ENCODE measurements at places on chromosomes 5 and 9.

- no peak for DNase-seq
These were observed 26.3 kb upstream of the CORO2A start for GRCh38 chr9:98218562-98219363.

- DNase-seq = no peak
These were observed 50.4 kb downstream of the EPB41L4B start for GRCh38 chr9:109270441-109270840.

GRCh38 chr5:5384660-5385330 lies 37.7 kb upstream of the ICE1 start:
- no peak for DNase-seq

DNA sequence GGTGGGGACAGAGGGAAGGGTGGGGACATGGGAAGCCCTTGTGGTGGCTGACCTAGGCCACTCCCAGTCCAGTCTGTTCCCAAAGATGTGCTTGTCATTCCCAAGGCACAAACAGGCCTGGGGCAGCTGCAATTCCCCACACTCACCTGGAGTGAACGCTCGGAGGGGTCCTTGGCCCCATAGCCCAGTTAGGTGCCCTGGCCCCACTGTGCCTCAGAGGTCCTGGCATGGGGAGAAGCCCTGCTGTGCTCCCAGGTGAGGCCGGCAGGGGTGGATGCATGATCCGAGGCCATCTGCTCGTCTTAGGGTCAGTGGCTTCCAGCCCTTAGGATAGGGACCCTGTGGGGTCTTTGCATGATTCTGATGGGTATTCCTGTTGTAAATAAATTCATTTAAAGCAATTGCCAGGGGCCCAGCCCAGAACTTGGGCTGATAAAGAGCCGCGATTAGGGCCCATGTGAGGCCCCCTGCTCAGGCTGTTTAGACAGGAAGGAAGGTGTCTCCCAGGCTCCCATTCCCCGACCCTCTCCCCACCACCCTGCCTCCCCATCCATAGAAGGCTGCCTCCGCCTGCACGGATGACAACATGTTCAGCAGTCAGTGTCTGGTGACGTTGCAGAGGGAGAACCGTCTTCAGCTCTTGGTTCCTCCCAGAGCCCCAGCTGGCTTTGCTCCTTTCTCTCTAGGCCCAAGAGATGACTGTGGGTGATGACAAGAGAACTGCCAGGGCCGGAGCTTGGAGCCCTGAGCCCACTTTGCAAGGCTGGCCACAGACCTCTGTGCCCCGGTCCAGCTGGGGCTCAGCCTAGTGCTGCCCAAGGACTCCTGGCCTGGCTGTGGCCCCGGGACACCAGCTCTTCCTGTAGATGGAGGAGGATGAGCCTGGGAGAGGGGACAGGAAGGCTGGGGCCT lies 28.4 kb upstream of the IRX4 start:
- DNase-seq = no peak

DNA sequence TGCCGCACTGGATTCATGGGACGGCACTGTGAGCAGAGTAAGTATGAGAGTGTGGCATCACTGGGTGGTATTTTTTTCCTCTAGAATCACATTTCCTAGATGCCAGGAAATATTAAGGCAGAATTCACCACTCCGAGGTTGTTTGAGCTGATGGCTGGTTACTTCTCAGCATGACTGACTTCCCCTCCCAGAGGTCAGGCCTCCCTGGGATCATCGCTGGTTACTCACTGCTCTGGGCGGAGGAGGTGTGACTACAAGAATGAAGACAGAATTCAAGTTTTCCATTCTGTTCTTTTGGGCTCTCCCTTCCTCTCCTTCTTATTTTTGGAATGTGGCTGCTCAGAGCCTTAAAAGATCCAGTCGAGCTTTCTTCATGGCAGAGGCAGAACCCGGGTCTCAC lies 76.6 kb upstream of the PRRC1 start:
- no peak for DNase-seq

DNA sequence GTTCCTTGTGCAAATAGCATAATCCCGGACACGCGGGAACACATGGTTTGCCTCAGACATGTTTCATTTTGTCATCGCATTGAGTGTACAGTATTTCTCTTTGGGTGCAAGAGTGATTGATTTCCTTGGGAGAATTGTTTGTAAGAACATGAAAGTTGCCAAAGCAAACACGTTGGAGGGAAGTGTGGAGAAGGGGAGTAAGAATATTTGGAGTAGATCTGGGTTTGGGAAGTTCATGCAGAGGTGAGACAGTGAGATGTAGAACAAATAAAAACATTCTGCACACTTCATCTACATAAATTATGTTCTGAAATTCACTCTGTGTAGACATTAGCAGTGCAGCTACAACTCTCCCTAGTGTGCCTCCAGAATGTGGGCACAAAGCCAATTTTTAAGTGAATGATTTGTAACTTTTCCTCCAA lies 24.0 kb downstream of the FOXD1 start:
- no peak for DNase-seq

DNA sequence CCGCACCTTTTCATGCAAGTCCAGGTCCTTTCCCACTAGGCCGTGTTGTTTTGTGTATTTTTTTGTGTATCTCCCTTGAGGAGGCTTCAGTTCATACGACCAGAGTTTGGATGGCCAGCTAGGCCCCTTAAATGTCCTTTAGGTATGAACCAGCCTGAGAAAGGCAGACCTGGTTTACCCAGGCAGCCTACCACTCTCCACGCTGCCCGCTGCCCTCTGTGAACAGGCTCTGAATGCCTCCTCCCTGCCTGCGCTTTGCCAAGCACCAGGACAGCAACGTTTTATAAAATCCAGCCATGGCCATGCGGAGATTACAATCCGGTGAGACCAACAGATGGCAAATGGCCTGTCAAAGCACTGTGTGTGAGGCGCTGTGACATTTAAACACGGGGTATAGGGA lies 626 bp upstream of the CLTB start:
- DNase-seq = no peak

DNA sequence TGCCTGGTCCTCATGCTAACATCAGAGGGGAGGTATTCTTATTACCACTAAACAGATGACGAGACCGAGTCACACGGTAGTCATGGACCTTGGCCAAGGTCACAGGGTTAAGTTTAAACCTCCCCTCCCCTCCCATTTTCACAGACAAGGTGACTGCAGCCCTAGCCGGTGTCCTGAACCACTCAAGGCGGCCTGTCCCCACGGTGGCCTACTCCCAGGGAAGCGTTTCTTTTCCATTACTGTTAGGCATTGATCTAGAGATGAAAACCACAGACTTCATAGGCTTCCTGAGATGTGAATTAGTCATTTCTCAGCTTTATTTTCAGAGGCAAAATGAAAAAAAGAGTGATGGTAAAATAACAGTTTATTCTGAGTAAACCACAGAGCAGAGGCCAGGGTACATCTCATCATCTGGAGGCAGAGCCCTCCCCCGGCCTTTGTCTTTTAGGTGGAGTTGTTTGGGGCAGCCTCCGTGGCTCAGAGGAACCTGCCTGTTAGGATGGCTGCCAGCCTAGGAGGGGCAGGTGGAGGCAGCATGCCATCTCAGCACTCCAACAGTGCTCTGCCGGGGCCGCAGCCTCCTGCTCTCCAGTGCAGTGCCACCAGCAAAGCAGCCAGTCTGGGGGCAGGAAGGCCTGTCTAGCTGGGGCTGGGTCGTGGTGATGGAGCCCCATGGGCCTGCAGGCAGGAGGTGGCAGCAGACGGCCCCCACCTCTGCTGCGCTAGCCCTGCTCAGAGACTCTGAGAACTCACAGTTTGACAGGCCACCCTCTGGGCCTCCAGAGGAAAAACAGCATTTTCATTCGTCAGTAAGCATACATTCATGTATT lies 71.2 kb downstream of the RAPGEF1 start:
- peak; percentile 32 for DNase-seq

DNA sequence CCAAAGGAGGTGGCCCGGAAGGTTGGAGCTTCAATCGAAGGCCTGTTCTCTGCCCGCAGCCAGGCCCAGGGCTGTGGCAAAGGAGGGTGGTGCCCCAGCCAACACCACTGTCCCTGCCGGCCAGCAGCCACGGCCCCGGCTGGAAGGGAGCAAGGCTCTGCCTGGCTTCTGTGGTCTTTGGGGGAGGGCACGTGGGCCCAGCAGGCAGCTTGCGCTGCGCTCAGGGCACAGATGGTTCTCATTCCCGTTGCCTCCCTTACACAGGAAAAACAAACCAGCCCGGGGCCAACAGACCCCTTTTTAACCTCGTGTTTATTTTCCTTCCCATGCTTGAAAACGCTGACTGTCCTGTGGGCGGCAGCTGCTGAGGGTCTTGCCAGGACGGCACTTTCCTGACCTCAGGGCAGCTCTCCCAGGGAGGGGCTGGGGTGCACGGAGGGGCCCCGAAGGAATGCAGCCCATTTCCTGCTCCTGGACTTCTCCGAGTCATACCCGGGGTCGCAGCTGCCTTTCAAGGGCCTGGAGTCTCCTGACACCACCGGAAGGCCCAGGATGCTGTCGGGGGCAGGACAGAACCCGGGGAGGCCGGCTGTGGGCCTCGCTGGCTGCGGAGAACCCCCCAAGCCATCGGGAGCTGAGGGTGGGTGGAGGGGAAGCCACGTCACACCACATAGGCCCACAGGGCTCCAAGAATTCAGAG lies 1.1 kb upstream of the GPSM1 start:
- peak; percentile 67 for DNase-seq

- no peak for DNase-seq
These were observed 542.7 kb downstream of the KIF4B start for GRCh38 chr5:155556222-155556621.

DNA sequence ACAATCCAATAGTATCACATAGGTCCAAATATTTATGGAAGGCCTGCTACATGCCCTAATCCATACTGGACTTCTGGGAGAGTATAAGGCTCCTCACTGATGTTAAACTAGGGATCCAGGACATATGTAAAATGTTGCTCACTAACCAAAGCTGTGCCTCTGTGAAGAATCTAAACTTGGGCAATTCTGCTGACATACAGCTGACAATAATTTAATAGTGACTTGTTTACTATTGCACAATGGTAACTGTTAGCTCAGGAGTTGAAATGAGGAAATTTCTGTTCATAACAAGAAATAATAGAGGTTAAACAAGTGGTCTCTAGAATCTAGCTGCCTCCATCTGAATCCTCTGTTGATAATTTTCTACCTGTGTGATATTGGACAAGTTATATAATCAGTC lies 14.9 kb upstream of the CTXN3 start:
- DNase-seq = no peak

DNA sequence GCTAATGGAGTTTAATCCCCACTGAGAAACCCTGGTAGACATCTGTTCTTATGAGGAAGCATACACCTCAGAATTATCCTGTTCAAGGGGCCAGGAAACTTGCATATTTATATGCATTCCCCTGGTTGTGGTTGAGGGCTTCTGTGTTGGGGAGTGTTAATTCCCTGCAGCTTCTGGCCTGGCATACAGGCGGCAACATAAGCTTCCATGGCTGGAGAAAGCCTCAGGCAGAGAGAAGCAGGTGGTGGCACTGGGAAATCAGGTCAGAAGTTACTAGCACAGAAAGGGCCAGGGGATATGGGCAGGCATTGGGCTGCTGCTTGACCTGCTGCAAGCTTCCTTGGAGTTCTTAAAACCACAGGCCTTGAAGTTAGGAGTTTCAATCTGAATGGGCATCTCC lies 166.1 kb upstream of the SEMA6A start:
- DNase-seq = no peak

DNA sequence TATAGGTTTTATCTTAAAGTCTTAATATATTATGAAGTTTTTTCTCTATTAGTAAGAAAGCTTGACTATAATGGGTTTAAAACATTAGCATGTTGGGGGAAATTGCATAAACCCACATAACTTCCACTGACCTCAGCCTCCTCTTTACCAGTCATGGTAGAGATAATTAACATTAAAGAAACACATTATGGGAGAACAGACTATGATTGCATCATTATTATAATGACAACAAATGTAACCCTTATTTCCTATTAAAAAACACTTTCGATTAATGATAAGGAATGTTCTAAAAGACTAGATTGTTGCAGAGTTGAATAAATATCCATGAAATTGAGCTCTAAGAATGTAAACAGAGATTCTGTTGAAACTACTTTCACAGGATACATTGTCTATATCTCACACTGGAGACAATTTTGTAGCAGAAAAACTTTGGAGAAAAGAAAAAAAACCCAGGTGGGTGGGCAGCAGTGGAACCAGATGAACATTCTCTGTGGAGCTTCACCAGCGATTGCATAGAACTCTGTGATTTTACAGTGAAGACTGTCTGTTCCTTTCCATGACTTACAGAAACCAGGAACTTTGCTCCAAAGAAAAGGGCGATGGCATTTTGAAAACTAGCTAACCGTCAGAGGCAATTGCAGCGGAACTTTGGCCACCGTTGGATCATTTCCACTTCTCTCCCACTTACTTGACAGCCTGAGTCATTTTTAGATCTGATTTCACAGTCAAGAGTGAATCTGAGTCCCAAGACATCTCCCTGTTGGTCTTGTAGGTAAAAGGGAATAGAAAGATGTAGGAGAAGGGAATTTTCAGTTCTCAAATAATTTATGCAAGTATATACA lies 21.0 kb upstream of the ERAP2 start:
- no peak for DNase-seq

DNA sequence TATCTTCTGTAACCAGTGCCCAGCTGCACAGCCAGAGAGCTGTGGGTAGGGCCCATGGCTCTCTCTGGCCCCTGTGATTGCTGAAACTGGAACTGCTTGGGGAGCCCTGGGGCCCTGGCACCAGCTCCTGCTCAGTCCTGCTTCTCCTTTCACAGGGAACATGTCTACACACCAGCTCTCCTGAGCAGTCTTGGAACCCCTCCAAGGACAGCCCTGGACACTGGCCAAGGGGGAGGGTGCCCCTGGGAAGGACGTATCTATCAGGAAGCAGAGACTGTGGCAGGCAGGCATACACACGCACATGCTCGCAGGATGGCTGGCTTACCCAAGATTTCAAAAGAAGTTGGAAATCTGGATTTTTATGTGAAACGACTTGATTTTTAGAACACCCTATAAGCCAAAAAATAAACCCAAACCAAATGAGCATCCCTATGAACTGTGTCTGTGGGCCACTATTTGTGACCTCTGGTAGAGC lies 8.8 kb upstream of the TRAF1 start:
- DNase-seq = peak; percentile 84

- DNase-seq = no peak
These were observed 119.6 kb downstream of the SGCD start for GRCh38 chr5:156446526-156446925.

- DNase-seq = no peak
These were observed 254.4 kb downstream of the NDUFS4 start for GRCh38 chr5:53814819-53815218.

- DNase-seq = no peak
These were observed 115.2 kb downstream of the LHFPL2 start for GRCh38 chr5:78533356-78533755.

GRCh38 chr5:126793097-126793496 lies 16.2 kb downstream of the LMNB1 start:
- no peak for DNase-seq

DNA sequence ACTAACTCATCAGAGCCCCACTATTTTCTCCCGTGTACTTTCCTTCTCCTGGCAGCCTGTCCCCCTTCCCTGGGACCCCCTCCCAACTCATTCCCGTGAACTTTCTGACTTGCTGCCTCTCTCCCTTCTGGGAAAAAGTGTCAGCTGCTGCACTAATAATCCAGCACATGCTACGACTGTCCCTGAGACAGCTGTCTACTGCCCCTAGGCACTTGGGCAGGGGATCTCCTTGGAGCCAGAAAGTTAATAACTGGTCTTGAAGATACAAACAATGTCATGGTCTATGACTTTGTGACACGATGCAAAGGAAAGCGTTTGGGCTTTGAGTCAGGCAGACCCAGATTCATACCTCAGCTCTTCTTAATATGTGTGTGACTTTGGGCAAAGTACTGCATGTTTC lies 10.1 kb upstream of the RNF183 start:
- no peak for DNase-seq

- no peak for DNase-seq
These were observed 10.9 kb downstream of the AQP3 start for GRCh38 chr9:33436445-33436844.

All from GM04504 (cell line).